A549 treated with AZD2906 at 1 μM for 4 hours (cell line): ENCODE measurements at places on chromosomes 6 and 20. TPM values are rescaled to one million over a fixed set of nuclear protein-coding genes. Genes with fewer than 3 reads are reported as not detected.

The HSPA12B gene
- 0.40 to 0.77 TPM (median 0.60 TPM) in 5 replicates for total RNA-seq

The WFDC5 gene
- total RNA-seq = 0.08 TPM in 1 of 5 replicates, not detected in the others

The CEP85L gene
- 1.1 to 1.7 TPM (median 1.6 TPM) in 5 replicates for total RNA-seq

The MAFB gene
- 0.10 to 0.46 TPM (median 0.24 TPM) in 5 replicates for total RNA-seq

The ZNF165 gene
- total RNA-seq = 0.74 to 0.99 TPM (median 0.85 TPM) in 5 replicates

The C6orf132 gene
- total RNA-seq = 3.4 to 4.0 TPM (median 3.9 TPM) in 5 replicates

The CCM2L gene
- total RNA-seq = 0.29 to 0.64 TPM (median 0.37 TPM) in 5 replicates

The SLC25A27 gene
- total RNA-seq = 0.12 to 0.59 TPM (median 0.40 TPM) in 5 replicates

The CLPSL1 gene
- total RNA-seq = not detected in 5 replicates

The C6orf15 gene
- total RNA-seq = not detected in 5 replicates

The OR2J2 gene
- not detected in 5 replicates for total RNA-seq

The HNF4A gene
- total RNA-seq = 17.2 to 20.0 TPM (median 19.8 TPM) in 5 replicates

The TCP11 gene
- not detected in 5 replicates for total RNA-seq
